ENCODE measurements at places on chromosomes 6 and 20. TPM values are rescaled to one million over a fixed set of nuclear protein-coding genes. Genes with fewer than 3 reads are reported as not detected.

GRCh38 chr6:128343706-128344105 lies 176.7 kb downstream of the PTPRK start:
- DNase-seq, result peak; percentile 30

DNA sequence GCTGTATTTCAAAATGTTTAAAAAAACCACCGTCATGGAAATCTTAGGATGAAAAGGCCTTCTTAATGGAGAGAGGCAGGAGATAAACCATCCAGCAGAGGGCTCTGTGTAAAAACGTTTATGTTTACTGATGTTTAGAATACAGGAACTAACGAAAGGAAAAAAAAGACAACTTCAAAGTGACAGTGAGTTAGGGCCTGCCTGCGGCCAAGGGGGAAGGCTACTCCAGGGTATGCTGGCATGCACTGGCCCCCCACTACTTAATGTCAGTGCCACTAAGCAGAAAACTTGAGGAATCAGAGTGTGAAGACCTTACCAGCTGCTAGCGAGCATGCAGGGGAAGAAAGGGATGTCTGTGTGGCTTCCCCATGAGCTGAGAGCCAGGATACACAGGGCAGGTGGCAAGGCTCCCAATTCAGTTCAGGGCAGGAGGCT lies 47.7 kb downstream of the AKAP7 start:
- DNase-seq, result peak; percentile 64

DNA sequence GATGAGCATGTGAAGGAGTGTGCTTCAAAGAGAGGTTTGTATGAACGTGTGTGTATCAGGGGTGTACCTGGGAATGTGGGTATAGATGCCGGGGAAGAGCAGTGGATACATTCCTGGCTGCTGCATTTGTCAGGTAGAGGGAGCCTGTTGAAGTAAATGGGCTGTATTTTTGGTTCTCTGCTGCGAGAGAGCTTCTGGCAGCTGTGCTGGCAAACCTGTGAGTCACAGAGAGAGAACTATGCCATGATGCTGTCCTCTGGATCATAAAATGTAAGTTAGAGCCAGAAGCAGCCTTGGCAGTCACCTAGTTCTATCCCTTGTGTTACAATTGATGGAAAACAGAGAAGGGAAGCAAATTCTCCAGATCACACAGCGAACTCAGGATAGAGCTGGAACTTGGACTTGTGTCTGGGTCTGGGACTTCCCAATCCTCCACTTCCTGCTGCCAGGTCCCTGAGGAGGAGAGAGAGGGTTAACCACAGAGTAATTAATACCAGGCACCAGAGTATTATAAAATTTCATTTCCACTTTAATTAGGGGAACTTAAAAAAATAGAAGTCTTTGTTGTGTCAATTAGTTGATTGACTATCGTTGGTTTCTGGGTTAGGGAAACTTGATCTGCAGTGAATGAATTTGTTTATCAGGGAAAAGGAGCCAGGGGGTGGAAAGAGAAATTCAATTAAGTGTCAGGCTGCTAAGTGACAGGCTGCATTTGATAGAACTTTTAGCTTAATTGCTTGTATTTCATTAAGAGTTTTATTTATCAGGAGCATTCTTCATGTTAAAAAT lies 41.1 kb upstream of the GTSF1L start:
- no peak for DNase-seq

DNA sequence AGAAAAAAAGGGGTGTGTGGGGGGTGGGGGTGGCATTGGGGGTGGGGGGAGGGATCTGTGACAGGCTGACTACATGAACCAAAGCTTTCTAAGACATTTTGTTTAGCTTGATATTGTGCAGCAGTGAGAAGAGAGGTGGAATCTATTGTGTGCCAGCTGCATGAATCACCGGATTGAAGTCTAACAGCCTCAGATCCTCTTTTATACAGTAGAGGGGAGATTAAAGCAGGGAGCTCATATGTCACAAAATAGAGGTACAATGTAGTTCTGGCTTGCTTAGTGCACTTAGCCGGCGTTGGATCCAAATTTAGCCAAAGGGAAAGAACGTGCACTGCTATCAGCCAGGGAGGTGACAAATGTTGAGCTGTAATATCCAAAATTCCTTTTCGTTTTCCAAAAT lies 404.2 kb upstream of the CITED2 start:
- DNase-seq, result no peak

- peak; percentile 5 for DNase-seq
Measured at GRCh38 chr6:62652692-62653328, 366.8 kb upstream of the KHDRBS2 start.

DNA sequence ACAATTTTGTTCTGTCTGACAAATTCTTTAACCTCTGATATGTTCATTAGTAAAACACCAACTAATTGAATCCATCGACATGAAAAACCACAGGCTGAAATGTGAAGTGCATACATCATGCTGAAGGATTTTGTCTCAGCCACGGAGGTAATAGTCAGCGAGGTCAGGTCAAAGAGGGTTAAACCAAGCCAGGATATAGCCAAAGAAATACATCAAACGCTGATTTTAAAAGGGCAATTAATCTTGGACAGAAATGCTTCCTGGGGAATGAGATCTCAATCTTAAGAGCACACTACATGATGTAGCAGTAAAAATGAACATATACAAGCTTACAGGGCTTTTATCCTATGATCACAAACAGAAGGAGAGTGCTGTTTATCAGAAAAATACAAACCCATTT lies 106.7 kb downstream of the PRDM1 start:
- DNase-seq, result peak; percentile 11

DNA sequence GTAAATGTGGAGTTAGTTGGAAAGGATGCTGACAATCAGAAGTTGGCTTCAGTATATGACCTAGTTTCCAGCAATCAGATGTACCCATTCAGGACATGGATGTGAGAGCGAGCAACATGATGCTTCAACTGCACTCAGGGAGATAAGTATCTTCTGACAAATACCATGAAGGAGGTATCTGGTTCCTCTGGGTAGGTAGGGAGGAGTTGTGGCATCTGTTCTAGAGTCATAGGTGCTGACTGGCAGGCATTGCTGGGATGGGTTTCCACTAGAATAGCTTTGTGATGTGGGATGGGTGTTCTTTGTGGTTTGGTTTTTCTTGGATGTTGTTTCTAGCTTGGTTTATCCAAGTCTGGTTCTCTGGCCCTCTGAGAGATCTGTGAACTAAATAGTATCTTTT lies 3.9 kb upstream of the REV3L start:
- DNase-seq, result no peak

DNA sequence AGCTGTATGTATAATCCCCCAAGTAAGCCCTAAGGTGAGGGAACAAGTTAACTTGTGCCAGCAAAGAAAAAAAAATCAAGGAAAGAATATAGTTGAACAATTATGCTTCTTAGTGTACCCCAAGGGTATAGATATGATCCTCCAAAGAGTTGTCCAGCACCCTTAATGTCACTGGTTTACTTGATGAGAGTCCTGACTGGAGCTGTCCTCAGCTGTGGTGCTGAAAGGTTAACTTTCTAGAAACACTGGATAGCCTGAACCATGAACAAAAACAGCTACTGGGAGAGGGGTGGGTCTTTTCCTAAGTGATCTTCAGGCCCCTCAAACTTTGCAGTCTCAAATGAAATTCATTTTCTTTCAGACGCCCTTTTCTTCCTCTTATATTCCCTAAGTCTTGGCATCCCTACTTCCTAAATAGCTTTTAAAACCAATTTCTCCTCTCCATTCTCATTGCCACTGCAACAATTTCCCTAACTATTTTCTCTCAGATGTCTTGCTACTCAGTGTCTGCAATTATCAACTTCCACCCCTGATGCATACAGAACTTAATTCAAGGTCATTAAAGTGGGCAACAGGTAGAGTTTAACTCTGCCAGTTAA lies 83.5 kb upstream of the PROKR2 start:
- peak; percentile 74 for DNase-seq

DNA sequence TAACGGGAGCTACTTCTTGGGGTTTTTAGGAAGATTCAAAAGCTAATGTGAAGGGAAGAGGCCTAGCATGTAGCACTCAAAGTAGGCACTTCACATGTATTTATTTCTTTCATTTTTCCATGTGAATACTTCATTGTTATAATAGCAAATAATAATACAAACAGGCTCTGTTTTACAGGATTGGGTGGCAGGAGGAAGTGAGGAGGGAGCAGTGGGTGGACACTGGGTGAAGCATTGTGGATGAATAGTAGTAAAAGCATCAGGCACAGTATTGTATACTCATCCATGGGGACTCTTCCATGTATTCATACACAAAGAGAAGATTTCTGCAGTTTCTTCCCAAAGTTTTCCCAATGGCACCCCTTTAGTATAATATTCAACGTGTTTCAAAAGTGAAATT lies 38.4 kb upstream of the SNRPB2 start:
- no peak for DNase-seq

DNA sequence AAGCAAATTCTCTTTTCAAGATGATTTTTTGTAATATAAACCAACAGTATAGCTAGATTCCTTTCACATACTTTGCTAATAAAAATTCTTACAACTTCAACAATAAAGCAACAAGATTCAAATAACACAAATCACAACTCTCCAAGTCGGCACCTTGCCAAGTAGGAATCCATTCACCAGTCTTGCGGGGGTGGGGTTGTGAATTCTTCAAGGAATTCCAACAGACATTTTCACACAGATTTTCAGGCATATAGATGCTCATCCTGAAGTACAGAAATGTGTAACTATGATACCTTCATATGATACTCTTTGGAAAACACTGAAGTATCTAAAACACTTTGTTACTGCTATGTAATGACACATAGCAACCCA lies 36.5 kb downstream of the SCML4 start:
- DNase-seq, result no peak

GRCh38 chr20:561437-562231 lies 18.0 kb upstream of the CSNK2A1 start:
- DNase-seq, result peak; percentile 81

DNA sequence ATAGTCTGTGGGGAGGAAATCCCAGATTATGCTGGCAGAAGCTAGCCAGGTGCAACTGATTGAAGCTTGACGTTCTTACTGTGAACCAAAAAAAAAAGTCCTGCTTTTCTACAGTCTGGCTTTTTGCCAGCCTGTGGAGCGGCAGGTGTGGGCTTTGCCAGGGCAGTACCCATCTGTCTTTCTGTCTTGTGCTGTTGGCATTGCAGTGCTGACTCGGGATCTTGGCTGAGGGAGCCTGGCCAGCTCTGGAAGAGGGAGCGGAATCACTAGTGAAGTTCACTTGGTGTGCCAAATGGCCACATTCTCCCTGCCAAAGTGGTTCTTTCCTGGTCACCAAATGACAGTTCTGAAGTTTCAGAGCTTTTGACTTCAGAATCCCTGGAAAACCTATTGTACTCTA lies 5.0 kb downstream of the KIF3B start:
- DNase-seq, result no peak

GRCh38 chr20:32672982-32673851 lies 524 bp downstream of the C20orf203 start:
- no peak for DNase-seq

- DNase-seq, result no peak
Measured at GRCh38 chr6:52516269-52516668, 60.6 kb downstream of the TRAM2 start.

DNA sequence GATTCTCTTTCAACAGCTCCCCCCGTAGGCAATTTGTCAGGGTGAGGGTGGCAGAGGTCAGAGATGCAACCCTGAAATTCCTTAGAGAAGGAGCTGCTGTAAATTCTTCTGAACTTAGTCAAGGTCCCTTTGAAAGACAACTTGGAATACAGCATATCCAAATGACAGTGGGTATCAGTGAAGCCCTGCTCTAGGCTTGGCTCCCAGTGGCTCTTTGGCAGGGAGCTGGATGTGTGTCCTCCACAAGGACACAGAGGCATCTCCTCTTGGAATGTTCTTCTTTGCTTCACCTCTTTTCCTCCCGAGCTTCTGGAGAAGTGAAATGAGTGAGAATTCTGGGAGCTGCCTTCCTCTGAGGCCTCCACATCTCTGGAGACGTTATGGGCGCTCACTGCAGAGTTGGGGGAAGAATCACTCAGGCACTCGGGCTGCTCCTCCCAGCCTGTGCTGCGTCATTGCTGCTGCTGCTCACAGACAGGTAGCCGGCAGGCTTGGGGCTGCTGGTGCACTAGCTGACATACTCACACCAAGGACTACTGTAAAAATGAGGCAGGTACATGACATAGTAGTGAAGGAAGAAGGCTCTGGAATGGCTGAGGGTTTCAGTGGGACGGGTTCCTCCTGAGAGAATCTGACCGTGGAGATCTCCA lies 34.1 kb downstream of the DYNLT1 start:
- no peak for DNase-seq

DNA sequence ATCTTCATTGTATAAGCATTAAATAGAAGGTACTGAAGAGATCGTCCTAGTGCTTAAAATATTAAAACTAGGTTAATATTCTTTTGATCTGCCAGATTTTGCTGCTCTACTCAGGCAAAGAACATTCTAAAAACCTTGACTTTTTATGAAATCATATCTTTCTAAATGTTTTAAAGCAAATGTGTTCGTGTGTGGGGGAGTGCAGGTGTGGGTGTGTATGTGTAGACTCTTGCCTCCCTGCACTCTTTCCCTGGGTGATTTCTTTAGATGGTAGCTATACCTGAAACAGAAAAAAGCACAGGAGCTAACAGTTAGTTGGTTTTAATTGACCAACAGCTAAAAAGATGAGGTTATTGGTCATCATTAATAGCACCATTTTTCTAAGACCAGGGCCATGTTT lies 5.7 kb downstream of the NRSN1 start:
- DNase-seq, result no peak

GRCh38 chr20:51508780-51509179 lies 33.7 kb downstream of the NFATC2 start:
- no peak for DNase-seq

DNA sequence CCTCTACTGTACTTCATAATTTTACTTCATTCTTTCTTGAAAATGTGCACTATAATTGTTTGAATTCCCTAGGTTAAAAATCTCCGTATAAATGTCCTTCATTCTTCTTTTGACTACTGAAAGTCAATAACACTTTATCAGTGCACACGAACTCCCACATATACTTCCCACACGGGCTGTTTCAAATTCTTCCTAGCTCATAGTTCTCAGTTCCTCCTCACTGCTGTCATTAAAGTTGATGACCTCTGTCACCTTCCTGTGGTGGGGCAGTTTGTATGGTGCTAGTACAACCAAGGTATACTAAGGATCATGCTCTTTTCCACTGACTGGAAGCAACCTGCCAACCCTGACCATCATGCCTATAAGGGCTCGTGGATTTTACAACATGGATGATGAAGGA lies 40.0 kb upstream of the CD2AP start:
- DNase-seq, result no peak

GRCh38 chr6:25150031-25150430 lies 129.1 kb upstream of the CARMIL1 start:
- DNase-seq, result no peak

The OPN5 gene
- total RNA-seq, result 0.16 TPM

The PCIF1 gene
- total RNA-seq, result 43.1 TPM

The TRIM40 gene
- total RNA-seq, result not detected

The PLN gene
- total RNA-seq, result 47.2 TPM

The PFDN4 gene
- 19.7 TPM for total RNA-seq

The KIAA1755 gene
- 5.1 TPM for total RNA-seq
